ENCODE measurements at places on chromosomes 1 and 21.
A peak's percentile ranks its signal among the peaks of the same experiment; 100 is the strongest.

- DNase-seq, result no peak
These were observed 310.6 kb downstream of the DISC1 start for GRCh38 chr1:231936983-231937775.

GRCh38 chr1:209643285-209644020 lies 8.8 kb downstream of the LAMB3 start:
- DNase-seq, result peak; percentile 42

DNA sequence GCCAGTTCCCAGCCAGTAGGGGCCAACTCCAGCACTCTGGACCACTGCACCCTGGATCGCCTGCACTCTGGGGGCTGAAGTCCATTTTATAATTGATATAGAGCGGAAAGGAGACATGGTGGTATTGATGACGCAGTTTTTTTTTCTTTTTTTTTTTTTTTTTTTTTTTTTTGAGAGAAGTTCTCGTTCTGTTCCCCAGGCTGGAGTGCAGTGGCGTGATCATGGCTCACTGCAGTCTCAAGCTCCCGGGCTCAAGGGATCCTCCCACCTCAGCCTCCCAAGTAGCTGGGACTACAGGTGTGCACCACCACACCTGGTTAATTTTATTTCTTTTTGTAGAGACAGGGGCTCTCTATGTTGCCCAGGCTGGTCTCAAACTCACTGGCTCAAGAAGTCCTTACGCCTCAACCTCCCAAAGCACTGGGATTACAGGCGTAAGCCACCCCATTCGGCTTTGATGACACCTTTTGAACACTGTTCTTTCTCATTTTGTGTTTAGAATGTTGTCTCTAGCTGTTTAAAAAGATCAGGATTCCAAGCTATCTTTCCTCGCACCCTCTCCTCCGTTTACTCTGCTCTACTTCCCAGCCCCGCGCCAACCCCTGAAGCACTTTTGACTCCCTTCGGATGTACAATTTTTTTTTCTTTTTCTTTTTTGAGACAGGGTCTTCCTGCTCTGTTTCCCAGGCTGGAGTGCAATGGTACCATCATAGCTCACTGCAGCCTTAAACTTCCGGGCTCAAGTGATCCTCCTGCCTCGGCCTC lies 960 bp downstream of the MX2 start:
- DNase-seq, result no peak

DNA sequence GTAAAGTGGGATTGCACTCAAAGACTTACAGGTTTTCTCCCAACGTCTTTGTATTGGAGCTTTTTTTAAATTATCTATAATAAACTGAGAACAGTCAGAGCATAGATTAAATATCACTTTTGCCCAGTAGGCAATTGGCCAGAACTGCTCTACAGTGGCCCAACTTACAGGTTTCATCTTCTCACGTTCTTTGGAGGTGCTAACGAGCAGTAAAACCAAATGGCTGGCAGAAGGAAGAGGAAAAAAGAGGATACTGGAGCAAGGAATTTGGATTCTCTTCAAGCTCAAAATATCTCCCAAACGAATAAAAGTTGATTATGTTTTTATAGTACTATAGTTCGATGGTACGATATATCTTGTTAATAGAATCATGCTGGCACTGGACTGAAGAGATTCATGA lies 201.1 kb downstream of the ROR1 start:
- no peak for DNase-seq

GRCh38 chr1:180352588-180352987 lies 122.5 kb downstream of the LHX4 start:
- DNase-seq, result no peak

Measured in cerebellum (tissue), 4 donors.